ENCODE measurements at places on chromosomes 6 and 20.

DNA sequence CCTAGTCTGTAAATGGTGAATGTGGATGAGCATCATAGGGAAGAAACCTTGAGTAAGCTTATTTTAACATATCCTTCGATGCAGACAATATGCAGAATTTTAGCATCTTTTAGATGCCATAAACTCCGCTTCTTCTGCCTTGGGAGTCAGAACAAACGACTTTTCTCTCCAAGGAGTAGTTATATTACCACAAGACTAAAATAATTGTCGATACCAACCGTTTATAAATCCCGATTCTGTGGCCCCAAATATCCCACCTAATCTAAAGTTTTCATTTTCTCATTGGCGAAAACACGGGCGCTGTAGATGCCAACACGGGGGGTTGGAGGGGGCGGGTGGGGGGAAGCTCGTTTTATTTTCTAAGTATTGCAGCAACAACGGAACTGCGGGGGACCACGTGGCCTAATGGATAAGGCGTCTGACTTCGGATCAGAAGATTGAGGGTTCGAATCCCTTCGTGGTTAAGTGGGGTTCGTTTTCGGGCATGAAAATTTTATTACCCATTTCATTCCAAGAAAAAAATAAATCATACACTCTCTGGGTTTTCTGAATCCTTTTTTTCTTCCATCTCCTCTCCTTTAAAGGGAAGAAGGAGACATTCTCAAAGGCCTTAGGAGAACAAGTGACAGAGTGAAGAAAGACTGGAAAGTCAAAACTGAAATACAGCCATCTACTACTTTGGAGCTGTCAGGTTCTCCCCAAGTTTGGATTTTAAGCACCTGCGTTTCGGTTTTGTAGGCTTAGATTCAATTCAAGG, 65.5 kb upstream of the BTN3A2 start:
- DNase-seq = no peak

GRCh38 chr20:63950701-63951397, 5.4 kb downstream of the UCKL1 start:
- no peak for DNase-seq

- no peak for DNase-seq
These were observed 861.2 kb upstream of the EYS start for GRCh38 chr6:66568271-66568670.

DNA sequence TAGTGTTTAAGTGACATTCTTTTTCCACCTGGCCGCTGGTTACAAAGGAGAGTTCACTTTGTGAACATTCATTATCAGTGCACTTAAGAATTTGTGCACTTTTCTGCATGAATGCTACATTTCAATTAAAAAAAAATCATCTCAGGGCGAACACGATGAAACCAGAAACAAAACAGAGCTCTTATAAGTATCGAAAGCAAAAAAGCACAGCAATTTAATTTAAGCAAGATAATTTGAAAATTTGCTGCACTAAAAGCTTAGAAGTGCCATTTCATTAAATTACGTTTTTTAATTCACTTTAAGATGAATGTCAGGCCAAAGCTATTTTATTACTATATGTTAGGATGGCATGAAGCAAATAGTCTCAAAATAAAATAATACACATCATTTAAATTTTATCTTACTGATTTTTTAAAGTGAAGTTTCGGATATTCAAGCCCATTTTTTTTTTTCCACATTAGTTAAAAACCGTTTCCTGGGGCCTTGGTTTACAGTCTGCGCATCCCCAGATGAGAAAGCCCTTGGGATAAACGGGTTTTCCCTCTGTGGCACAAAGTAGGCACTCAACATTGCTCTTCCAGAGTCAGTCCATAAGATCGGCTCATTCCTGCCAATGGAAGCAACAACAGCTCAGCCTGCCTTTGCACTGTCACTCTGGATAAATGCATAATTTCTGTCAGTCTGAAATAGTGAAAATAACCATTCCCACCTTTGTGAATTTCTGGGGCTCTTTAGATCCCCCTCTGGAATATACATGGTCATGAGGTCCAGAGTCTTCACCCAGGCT, 80.1 kb downstream of the FYN start:
- no peak for DNase-seq

DNA sequence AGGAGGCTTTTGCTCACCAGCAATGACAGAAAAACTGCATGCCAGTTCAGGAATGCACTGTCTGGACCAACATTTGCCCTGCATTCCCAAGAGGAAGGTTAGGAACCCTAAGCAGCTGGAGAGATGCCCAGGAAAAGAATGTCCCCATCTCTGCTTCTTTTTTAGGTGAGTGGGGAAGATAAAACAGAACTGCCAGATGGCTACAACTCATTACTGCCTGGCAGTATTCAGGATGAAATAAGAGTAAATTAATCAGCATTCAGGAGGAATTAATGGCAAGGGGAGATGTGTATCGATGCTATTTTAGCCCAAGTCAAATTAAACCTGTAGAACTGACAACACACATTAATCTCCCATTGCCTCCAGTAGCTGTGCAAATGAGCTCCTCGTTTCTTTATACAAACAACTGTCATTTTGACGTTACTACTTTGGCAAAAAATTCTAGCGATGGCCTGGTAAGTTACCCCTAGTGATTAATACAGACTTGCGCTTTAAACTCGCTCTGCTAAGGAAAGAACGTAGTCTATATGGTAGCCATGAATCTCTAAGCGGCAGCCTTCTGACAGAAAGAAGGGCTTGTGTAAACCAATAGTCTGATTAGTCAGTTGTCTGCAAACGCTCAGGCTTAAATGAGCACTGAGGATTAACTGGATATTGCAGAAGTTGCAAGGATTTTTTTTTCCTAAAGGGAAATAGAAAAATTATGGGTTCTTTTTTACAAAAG, 16.7 kb upstream of the SMLR1 start:
- no peak for DNase-seq

- no peak for DNase-seq
These were observed 14.4 kb upstream of the SLC17A2 start for GRCh38 chr6:25944688-25945574.

DNA sequence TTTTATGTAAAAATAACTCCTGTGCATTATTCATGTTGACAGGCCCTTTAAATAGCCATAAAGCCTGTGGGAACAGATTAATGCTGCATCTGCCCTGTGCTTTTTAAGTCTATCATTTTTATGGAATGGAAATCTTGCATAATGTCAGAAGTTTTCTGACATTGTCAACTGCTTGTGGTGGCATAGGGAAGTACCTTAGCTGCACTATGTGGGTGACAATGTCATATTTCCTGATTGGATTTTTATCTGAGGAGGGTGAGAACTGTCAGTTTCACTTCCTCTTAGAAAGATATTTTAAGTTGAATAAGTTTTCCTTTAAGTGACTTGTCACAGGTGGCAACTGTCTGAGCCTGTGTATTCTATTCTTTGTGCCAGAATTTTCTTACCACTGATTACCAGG, 267.9 kb downstream of the PLCB1 start:
- peak; percentile 16 for DNase-seq

- no peak for DNase-seq
These were observed 23.8 kb downstream of the CEBPB start for GRCh38 chr20:50214226-50215024.

- no peak for DNase-seq
These were observed 47.2 kb upstream of the CCN2 start for GRCh38 chr6:131998255-131998982.

DNA sequence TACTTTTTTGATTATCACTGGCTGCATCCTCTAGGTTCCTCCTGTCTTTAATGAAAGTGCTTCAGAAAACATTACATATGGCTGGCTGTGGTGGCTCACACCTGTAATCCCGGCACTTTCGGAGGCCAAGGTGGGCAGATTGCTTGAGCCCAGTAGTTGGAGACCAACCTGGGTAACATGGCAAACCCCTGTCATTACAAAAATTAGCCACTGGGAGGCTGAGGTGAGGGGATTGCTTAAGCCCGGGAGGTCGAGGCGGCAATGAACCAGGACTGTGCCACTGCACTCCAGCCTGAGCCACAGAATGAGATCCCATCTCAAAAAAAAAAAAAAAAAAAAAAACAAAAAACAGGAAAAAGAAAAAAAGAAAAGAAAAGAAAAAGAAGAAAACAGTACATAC, 35.3 kb downstream of the BEND3 start:
- no peak for DNase-seq

DNA sequence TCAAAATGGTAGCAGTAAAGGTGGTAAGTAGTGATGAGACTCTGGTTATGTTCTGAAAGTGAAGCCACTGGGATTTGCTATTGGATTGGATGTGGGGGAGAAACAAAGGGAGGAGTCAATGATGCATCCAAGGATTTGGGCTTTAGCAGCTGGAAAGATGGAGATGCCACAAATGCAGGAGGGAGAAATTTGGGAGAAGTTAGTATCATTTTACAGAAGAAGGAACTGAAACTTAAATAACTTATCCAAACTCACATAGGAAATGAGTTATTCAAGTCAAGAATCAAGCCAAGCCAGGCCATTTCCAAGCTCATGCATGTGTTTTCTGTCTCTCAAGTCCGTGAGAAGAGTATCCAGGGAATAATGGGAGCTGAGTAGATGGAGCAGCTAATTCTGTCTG, 155.1 kb upstream of the TNFAIP3 start:
- DNase-seq = no peak

GRCh38 chr6:108222504-108222903, 38.3 kb downstream of the SNX3 start:
- no peak for DNase-seq

DNA sequence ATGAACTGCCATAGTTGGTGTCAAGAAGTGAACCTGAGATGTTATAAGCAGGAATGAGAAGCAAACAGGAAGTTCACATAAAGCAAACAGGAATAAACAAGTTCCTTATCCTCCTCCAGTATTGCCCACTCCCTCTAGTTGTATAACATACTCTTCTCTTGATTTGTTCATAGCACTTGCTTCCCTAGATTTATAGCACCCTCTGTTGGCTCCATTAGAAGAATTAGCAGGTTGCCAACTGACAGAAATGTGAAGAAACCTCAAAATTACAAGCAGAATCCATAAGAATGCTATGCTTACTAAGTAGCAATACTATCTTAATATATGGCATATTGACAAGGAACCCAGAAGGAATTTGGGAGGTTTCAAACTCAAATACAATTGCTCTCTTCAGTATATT, 195.4 kb downstream of the TBX18 start:
- DNase-seq = peak; percentile 12

DNA sequence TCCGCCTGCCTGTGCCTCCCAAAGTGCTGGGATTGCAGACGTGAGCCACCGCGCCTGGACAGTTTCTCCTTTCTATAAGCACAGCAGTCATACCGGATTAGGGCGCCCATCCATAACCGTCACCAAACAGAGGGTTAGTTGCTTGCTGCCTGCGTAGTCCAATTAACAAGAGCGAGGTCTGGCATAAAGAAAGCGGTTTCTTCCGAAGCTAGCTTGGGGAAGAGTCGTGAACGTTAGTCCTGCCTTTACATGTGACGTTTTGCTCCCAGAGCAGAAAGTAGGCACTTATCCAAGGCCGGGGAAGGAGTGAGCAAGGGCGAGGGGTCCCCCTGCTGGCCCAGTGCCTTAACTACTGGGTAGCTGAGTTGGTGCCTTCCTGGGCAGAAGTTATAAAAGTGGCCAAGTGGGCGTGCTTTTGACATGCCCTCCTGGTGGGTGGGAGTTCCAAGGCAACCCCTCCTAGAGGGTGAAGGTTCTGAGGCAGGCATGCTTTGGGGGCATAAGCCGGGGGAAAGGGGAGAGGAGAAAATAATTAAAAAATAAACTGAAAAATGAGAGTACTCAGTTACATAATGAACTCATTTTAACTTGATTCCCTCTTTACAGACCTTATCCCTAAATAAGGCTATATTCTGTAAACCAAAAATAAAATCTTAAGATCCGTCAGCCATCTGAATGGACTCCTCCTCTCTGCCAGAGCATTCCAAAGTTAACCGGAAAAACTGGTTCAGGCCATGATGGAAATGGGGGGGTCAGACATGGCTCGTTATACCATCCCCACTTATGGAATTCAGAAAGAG, 88.0 kb downstream of the FAM217A start:
- DNase-seq = peak; percentile 55

DNA sequence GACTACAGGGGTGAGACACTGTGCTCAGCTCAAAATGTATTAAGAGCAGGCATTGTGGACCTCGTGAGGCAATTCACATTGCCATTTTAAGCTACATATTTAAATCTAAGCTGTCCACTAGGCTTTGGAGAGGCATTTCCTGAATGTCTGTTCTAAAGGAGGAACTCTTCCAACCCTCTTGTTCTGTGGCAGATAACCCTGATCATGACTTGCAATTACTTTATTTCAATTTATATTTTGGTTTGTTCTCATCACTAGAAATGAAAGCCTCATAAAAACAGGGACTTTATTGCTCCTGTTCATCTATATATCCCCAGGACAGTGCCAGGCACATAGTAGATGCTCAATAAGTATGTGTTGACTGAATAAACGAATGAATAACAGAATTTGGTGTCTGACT, 84.0 kb upstream of the SALL4 start:
- DNase-seq = no peak

GRCh38 chr6:133749427-133749826, 139.5 kb upstream of the TCF21 start:
- DNase-seq = no peak
